ENCODE measurements at places on chromosomes 5 and 9.

DNA sequence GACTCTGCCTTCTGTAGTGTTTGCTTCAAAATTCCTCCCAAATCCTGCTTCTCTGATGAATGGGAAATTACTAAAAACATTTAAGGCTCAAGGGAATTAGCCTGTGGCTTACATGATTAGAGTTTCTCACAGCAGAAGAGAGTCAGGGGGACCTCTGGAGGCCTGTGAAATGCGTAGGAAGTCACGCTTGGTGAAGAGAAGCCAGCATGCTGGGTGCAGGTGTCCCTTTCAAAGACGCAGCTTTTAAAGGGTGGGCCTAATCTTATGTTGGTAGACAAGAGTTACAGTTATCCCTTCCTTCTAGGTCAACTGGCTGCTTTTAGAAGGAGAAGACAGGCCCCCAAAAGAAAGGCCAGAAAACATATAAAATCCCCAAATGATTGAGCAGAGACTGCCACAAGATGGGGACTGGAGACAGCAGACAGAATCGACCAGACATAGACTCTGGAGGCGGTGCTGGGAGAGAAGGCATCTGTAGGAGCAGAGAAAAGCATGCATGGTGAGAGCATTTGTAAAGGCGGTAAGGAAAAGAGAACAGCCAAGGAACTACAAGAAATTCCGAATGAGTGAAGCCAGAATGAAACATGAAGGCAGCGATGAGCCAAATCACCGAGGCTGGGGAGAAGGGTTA lies 42.3 kb downstream of the B4GALT1 start:
- DNase-seq = no peak

DNA sequence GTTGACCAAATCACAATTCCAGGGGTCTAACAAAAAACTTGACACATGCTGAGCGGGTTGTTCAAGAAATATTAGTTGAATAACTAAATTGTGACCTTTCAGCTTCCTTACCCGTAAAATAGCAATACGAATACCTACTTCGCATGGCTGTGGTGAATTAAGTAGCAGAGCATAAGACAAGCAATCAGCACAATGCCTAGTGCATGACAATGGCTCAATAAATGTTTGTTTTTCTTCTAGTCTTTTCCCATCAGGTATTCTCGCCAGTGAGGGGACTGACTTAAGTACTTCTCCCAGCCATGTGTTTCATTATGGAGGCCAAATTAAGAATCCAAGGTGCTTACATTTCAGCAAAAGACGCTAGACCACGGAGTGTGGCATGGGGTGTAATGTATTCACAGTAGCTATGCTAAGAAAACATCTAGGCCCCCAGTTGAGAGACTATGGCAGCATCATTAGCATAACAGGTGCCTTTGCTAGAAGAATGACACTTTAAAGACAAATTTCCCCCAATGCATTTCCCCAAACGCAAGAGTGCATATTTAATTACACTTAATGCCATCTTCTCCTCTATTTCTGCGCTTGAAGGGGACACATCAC lies 145.9 kb downstream of the ASTN2 start:
- no peak for DNase-seq

DNA sequence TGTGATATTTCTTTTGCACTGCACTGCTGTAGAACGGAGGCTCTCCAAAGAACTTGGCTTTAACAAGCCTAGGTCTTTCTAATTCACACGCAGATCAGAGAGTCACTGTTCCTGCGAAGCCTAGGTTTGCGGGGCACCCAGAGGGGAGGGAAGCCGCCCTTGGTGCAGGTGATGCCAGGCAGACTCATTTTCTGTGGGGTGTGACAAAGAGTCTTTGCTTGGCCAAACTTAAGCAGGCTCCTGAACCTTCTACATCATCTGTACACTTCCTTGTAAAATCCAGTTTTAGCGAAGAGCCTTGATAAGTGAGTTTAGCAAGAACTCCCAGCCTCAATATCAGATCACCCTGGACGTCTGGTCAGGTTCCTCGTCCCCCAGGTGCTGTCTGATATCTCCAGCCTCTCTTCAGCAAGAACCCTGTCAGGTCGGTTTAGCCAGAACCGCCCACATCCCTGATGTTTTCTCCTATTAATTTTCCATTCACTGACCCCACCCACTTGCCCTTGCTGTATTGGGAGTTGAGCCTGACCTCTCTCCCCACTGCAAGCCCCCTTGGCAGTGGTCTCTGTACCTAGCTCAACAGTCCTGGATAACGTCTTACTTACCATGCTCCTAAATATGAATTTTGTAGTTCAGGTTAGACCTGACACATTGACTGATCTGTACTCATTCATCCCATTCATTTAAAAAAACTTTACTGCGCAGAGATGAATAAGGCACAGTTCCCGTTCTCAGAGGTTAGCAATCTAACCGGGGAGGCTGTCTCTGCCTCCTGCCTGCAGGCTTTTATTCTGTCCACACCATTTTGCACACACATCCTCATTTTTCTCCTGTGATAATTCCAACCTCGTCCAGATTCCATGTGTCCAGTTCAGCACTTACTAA lies 880 bp upstream of the UBAC1 start:
- no peak for DNase-seq

- no peak for DNase-seq
Observed at GRCh38 chr9:91407580-91408318, 15.9 kb downstream of the NFIL3 start.

GRCh38 chr5:10586008-10586407 lies 22.1 kb downstream of the ANKRD33B start:
- DNase-seq = no peak

DNA sequence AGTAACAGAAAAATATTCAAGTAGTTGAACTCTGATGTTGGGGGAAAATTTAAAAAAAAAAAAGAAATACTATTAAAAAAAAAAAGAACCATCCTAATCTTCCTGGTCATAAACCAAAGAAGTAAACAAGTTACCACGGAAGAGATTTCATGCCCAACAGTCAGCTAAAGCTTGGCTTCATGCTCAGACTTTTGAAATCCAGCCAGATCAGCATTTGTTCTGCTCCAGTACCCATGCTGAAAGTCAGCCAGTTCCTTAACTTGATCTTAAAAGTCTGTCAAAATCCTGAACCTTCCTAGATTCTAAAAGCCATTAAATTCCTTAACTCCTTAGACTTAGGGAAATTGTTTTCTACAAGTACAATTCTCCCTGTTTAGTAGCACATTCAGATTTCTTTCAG lies 908.7 kb upstream of the CDH9 start:
- DNase-seq = no peak

- no peak for DNase-seq
Observed at GRCh38 chr5:113450462-113450861, 15.7 kb upstream of the TSSK1B start.
